Left renal pelvis (tissue), 4 donors: ENCODE measurements at places on chromosomes 1 and 21. TPM values are rescaled to one million over a fixed set of nuclear protein-coding genes. Genes with fewer than 3 reads are reported as not detected.

DNA sequence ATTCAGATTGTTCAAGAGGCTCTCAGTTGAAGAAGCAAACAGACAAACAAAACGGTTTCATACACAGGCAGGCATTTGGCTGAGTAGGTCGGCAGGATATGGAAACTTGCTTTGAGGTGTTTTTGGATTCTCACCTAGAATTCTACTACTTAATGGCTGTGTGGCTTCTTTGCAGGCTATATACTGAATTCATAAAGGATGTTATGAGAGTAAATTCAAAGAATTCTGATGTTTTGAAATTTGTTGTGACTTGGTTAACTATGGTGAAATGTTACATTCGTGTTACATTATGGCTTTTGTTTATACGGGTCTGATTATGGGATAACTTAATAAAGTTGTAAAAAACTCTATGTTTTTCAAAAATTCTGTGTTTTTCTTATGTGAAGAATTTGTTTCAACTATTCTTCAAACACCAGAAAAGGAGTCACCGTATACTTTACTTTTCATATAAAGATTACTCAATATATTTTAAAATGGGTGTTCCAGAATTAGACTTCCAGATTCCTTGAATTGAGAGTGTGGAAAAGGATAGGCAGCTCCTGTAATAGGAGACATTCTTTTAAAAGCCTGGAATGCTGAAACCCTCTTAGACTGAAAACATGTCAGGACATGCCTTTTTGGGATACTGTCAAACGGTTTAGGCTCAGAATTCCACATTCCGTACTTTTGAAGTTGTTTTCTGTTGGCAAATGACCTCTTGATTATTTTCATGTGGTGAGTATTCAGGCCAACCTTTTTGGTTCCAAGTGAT is 8.2 kb upstream of the IRF2BP2 start:
- no peak for DNase-seq

DNA sequence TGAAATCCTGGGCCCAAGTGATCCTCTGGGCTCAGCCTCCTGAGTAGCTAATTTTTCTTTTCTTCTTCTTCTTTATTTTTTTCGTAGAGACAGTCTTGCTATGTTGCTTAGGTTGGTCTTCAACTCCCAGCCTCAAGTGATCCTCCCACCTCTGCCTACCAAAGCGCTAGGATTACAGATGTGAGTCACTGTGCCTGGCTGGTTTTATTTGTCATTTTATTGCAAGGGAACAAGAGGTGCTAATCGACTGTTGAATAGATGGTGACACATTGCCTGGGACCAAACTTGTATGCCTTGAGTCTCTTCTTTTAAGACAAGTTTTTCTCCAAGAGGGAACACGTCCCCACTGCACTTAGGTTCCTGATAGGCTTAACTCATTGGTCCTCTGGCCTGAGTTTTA is 20.0 kb upstream of the KLHDC8A start:
- no peak for DNase-seq

DNA sequence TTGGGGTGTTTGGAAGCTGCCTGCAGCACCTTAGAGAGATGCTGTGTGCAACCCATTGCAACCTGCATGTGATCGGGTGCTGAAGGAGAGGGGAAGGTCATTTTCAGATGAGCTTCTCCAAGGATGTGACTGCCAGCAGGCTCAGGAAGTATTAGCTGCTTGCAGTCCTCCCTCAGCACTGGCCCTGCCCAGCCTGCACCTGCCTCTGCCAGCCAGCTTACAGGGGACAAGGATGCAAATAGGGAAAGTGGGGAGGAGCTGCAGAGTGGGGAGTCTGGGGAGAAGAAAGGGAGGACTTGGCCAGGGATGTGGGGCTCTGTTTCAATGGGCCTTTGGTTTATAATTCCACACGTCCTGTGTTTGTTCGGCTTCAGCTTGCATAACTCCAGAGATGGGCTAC is 254.5 kb downstream of the RRAGC start:
- no peak for DNase-seq

DNA sequence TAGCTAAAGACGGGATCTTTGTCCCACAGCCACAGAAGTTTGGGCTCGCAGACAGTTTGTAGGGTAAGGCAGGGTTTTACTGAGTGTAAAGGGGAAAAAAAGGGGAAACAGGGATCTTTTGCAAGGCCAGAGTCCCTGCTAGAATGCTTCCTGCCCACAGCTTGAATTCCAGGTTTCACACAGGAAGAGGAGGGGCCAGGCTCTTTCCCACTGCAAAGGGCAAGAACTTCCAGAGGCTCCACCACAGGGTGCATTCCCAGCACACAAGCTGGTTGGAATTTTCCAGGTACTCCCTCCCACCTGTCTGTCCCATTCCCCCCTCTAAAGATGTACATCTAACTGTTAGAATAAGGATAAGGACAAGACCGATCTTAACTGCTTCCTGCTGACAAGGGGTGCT is 1126.9 kb downstream of the KCNT2 start:
- DNase-seq = no peak

CXADR gene
- polyA plus RNA-seq = 39.4 TPM

- DNase-seq = no peak
These were observed 37.3 kb upstream of the ZNF644 start for GRCh38 chr1:91059157-91059556.

GRCh38 chr21:28818663-28819278 is 173.9 kb downstream of the LTN1 start:
- no peak for DNase-seq

DNA sequence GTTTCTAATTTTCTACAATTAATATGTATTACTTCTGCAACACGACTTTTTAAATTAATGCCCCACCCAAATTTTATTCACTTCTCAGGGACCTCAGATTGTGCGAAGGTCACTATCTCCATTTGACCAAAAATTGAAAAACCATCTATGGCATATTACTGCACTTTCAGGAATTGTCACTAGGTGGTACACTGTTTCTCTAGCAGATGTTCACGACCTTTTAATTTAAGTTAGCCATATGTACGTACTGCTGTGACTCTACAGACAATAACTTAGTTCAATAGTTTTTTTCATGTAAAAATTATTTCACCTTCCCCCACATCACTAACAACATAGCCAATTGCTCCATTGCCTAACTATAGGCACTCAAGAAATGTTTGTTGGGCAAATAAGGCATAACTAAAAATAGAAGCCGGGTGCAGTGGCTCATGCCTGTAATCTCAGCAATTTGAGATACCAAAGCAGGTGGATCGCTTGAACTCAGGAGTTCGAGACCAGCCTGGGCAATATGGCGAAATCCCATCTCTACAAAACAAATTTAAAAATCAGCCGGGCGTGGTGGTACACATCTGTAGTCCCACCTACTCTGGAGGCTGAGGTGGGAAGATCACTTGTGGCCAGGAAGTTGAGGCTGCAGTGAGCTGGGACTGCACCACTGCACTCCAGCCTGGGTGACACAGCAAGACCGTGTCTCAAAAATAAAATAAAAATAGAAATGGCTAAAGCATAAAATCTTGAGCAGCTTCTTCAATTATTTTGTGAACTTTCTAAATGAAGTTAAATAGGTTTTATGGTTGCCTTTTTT is 75.7 kb upstream of the PKN2 start:
- DNase-seq = no peak

FCN3 gene
- 0.98 TPM for polyA plus RNA-seq

GRCh38 chr1:109266965-109267364 is 16.0 kb downstream of the PSRC1 start:
- DNase-seq = no peak

- no peak for DNase-seq
These were observed 360.7 kb downstream of the TBX15 start for GRCh38 chr1:118627435-118627834.

- DNase-seq = peak; percentile 49
These were observed 19.2 kb upstream of the MTARC1 start for GRCh38 chr1:220767312-220768125.

GRCh38 chr1:100622037-100622436 is 84.1 kb downstream of the GPR88 start:
- no peak for DNase-seq

ACTN2 gene
- polyA plus RNA-seq = 0.37 TPM

- DNase-seq = no peak
These were observed 20.6 kb downstream of the CLCA1 start for GRCh38 chr1:86489242-86489878.

DNA sequence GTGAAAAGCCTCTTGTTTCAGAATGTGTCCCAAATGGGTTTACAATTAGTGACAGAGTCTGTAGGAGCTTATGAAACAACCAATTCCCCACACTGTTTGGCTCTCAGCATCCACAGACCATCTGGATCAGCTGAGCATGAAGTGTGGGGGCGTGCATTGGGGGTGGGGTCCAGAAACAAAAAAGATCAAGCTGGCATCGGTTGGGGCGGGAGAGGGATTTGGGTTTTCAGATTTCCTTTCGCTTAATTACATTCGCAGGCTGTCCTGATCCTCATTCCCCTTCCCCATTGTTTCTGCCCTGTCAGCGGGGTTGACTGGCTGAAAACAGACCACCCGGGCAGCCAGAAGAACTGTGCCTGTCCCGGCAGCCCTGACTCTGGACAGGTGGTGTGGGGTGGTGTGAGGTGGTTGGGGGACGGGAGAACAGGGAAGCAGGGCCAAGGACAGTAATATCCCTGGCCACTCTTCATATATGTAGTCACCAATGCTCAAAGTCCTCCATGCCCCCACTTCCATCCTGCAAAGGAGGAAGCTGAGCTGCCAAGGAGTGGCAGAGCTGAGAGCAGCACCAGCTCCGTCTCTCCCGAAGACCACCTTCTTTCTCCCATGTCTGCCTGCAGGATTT is 92.0 kb downstream of the IER5 start:
- no peak for DNase-seq

OR2L5 gene
- not detected for polyA plus RNA-seq

- no peak for DNase-seq
These were observed at the start of gene TRIM46 for GRCh38 chr1:155173478-155174323. TRIM46 (plus strand) TSS chr1:155173849; CDS start chr1:155173967, 118 bp downstream.
